Pancreas (tissue), 10 donors: ENCODE measurements at places on chromosomes 3 and 15. TPM values are rescaled to one million over a fixed set of nuclear protein-coding genes. Genes with fewer than 3 reads are reported as not detected.

DNA sequence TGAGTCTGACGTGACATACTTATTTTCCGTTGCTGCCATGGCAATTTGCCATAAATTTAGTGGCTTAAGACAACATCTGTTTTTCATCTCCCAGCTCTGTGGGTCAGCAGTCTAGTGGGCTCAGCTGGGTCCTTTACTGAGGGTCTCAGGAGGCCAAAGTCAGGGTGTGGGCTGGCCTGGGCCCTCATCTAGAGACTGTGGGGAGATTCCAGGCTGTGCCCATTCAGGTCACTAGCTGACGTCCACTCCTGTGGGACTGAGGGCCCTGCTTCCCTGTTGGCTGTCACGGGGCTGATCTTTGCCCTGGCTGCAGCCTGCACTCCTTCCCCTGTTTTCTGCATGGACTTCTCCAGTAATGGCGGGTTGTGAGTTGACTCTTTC is 19.1 kb downstream of the FGD5 start:
- no peak for DNase-seq

DNA sequence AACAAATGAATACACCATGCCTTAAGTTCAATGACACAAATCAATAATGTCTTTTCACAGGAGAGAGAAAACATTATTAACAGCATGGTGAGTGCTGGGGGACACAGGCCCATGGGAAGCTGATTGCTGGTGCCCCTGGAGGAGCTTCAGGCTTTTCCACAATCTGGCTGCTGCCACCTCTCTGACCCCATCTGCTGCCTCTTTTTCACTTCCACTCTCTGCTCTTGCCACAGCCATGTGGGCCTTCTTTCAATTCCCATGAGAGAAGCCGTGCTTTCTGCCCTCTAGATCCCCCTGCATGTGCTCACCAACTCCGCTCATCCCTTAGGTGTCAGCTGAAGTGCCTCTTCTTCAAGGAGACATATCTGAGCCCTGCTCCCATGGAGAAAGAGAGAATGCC is 21.0 kb upstream of the CTXND1 start:
- no peak for DNase-seq

DNA sequence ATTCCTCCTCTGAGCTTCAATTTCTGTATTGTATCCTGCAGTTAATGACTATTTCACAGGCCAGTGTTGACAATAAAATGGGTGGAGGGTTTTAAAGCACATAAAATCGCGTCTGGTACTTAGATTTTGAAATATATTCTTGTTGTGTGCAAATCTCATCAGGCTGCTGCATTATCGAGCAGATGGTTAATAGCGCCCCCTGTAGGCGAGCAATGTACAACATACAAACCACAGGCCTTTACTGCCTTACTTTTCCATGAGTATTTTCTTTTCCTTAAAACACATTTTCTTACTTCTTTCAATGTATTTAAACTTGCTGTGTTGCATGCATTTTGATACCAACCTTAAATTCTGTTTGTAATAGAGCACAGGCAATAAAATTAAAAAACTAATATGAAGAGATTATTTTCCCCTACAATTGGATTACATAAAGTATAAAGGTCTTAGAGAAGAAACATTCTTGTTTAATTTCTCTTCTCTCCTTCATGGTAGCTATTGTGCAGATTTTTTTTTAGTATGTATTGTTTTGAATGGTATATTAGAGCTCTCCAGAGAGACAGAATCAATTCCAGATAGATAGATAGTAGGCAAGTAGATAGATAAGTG is 608.4 kb downstream of the CADM2 start:
- peak; percentile 15 for DNase-seq

- DNase-seq: peak; percentile 38
Measured at GRCh38 chr3:50163572-50164455, 8.7 kb downstream of the SEMA3F start.

- DNase-seq: no peak
Measured at GRCh38 chr3:28345690-28346089, 2.8 kb upstream of the ZCWPW2 start.

CD200R1 gene
- total RNA-seq: 0.24 TPM
